ENCODE measurements at places on chromosomes 11 and 22.

DNA sequence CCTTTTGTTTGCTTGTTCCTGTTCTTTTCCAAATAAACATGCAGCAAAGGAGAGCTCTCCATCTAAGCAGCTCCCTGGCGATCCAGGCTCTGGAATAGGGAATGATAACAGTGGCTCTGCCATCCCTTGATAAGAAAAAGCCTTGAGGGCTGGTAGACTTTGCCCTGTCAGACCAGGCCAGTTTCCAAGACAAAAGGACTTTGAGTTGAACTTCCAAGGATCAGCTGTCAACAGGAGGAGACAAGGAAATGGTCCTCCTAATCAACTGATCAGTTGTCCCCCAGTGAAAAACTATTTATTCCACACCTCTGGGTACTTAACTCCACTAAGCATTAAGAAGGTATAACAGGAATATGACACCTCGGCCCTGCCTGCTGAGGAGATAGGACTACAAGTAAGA is 127.8 kb downstream of the PARVA start:
- no peak for DNase-seq

DNA sequence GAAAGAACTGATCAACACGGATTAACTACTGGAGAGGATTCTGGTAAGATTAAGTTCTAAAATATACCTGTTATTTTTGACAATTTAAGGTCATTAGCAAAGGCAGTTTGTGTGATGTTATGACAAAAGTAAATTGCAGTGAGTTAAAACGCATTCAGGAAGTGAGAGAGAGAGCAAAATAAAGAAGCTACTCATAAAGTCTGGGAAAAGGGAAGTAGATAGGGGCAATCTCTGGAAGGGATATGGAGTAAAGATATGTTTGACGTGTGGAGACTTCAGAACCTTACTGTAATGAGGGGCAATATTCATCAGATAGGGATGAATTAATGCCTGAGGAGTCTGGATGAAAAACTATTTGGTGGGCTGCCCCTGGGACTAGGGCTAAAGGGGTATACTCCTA is 16.8 kb downstream of the OR56B4 start:
- DNase-seq = no peak

DNA sequence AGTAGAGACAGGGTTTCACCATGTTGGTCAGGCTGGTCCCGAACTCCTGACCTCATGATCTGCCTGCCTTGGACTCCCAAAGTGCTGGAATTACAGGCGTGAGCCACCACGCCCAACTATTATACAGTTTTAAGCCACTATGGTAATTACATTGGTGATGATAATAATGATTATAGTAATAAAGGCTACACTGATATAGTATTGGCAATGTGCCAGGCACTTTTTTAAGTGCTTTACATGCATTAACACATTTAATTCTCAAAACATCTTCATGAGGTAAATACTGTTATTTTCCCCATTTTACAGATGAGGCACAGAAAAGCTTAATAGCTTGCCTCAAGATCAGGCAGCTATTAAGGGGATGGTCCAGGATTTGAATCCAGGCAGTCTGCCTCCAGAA is 222.5 kb downstream of the SOX6 start:
- DNase-seq = no peak

GRCh38 chr11:20303391-20303965 is 60.0 kb upstream of the HTATIP2 start:
- no peak for DNase-seq

- DNase-seq = no peak
These were observed at the start of gene SCUBE2 for GRCh38 chr11:9091044-9091922. TSS of gene SCUBE2 (minus strand) at chr11:9091599. CDS start at chr11:9091528, 71 bp downstream.

DNA sequence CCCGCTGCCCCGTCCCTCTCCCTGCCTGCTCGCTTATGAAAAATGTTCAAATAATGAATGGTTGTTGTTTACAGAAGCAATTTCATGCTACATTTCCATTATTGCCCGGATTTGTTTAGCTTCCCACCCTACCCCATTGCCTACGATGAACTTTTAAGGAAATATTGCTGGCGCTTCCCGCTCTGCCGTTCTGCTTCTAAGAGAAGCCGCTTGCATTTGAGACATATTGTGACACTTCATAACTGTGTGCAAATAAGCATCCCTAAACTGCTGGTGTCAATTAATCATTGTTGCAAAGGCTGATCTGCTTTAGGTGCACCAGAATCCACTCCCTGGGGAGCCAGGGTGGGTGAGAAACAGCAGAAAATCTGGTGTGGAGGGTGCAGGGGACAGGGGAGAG is 52.3 kb upstream of the LMO1 start:
- DNase-seq = no peak

GRCh38 chr22:45911601-45912271 is 65.2 kb downstream of the WNT7B start:
- no peak for DNase-seq

GRCh38 chr11:29957431-29957830 is 59.4 kb downstream of the KCNA4 start:
- no peak for DNase-seq

DNA sequence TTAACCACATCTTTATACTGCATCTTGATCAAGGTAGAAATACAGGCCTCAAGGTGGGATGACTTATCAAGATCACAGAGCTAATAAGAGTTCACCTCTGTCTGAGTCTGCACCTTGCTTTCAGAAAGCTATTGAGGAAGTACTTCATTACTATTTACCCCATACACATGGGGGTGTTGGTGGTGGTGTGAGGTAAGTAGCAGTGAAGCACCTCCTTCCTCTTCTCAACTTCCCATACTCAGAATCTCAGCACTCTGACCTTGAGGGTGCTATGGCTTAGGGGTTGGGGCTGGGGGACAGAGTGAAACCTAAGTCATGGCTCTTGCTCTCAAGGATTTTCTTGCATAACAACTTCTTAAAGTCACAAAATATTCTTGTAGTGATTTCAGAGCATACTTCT is 56.9 kb downstream of the ME3 start:
- no peak for DNase-seq

- peak; percentile 88 for DNase-seq
These were observed 21.9 kb upstream of the SCN2B start for GRCh38 chr11:118198370-118198769.

GRCh38 chr11:41113160-41113559 is 346.3 kb downstream of the LRRC4C start:
- no peak for DNase-seq

GRCh38 chr22:45504373-45505341 is 2.0 kb downstream of the FBLN1 start:
- peak; percentile 9 for DNase-seq

- DNase-seq = no peak
These were observed 76.8 kb upstream of the BDNF start for GRCh38 chr11:27777033-27777432.

- DNase-seq = no peak
These were observed 742.2 kb downstream of the NELL1 start for GRCh38 chr11:21411597-21411996.

DNA sequence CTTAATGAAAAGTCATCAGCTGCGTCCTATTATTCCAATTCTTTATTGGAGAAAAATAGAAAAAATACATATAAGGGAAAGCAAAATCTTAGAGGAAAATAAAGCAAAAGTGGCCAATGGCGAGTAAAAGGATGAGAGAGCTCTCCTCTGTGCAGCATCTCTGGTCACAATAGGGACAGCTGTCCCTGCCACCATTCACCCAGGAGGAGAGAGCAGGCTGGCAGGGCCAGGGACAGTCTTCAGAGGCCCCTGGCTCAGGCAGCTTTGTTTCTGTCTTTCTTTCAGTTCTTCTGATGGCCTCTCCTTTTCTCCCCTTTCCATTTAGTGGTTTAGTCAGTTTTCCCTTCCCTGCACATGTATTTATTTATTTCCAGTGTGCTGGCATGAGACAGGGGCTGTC is 941.3 kb downstream of the NTM start:
- DNase-seq = no peak

Data from activated CD4-positive, alpha-beta T cell treated with anti-CD3 and anti-CD28 coated beads, Interleukin-2, Interleukin-6, amounts not matched to agents 100 ng/mL and 50 ng/mL, durations not matched to agents 16 hours and 8 hours (primary cell).